ENCODE measurements at places on chromosomes 5 and 9.

DNA sequence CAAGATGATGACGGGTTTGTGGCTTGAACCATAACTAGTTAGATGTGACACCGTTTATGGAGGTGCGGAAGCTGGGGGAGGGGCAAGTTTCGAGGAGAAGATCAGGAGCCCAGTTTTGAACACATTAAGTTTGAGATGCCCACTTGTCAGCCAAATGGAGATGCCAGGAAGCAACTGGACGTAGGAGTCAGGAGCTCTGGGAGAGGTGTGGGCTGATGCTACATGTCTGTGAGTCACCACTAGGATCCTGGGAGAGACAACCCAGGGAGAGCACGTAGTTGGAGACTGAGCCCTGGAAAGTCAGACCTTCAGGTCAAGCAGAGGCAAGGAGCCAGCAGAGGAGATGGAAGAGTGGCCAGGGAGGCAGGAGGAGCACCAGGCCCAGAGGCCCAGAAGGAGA lies 48.8 kb upstream of the SLC25A51 start:
- peak; percentile 57 for DNase-seq

DNA sequence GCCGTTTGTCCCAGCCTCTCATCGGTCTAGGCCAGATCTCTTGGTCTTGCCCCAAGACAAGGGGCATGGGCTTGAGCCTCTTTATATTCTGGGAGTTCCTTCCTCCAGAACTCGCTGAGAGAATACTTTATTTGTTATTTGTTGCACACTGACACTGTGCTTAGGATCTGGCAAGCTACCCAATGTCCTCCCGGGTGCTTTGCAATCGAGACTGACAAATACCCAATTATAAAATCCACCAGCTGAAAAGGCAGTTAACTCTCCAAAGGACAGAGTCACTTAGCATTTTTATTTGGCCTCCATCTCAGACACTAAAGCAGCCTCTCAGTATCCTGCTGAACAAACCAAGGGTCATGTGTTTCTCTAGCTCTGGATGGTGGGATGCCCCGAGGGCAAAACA lies 500.2 kb upstream of the DAP start:
- no peak for DNase-seq

DNA sequence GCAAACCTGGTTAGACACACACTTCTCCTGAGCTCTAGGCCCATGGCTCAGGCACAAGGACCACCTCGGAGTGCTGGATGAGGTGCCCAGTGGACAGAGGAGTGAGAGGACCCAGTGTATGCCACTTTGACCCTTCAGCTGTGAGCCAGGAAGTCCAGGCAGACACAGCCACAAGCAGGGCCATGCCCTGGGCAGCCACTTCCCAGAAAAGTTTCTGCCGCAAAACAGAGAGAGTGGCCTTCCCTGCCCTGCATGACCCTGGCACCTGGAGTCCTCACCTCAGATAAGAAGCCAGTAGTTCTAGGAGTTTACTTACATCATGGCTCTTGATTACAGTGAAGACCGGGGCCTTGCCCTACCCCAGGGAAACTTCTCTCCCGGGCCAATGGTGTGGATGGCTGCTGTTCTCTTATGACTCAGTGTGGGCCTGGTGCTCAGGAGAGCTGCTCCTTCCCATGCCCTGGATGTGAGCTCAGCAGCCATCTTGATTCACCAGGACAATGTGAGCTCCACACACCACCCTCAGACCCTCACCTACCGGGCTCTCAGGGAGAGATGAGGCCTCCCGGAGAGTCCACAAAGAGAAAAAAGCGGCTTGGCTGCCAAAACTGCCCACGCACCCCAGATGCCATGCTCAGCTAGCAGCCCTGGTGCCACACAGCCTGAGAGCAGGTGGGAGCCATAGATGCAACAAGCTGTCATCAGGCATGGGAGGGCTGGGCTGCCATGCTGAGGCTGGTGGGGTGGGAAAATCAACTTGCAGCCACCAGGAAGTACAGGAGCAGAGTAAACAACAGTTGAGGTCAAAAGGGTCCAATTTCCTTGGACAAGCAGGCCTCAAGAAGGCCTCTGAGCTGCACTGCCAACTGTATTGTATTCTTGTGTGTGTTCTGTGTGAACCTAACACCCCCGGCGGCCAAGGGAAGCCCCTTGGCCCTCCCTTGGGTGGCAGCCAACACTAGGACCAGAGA lies 11.7 kb upstream of the IRF1 start:
- DNase-seq: no peak

GRCh38 chr9:114687034-114687433 lies 5.0 kb upstream of the TEX48 start:
- DNase-seq: peak; percentile 41

DNA sequence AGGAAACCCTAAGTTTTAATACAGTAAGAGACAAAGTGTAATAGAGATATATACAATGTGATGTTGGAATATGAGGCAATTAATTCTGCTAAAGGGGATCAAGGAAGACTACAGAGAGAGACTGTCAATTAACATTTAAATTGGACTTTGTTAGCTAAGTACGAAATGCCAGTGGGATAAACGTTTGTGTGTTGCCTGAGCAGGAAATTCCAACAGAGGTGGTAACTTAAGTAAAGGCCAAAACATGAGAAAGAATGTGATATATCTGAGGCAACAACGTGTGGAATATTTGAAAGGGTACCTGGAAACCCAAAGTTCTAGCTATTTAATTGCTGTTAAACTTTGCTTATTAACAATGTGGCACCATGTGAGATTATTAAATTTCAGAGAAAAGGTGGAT lies 1666.9 kb upstream of the WWC1 start:
- DNase-seq: peak; percentile 25

GRCh38 chr5:172757394-172758010 lies 13.5 kb downstream of the DUSP1 start:
- DNase-seq: no peak

DNA sequence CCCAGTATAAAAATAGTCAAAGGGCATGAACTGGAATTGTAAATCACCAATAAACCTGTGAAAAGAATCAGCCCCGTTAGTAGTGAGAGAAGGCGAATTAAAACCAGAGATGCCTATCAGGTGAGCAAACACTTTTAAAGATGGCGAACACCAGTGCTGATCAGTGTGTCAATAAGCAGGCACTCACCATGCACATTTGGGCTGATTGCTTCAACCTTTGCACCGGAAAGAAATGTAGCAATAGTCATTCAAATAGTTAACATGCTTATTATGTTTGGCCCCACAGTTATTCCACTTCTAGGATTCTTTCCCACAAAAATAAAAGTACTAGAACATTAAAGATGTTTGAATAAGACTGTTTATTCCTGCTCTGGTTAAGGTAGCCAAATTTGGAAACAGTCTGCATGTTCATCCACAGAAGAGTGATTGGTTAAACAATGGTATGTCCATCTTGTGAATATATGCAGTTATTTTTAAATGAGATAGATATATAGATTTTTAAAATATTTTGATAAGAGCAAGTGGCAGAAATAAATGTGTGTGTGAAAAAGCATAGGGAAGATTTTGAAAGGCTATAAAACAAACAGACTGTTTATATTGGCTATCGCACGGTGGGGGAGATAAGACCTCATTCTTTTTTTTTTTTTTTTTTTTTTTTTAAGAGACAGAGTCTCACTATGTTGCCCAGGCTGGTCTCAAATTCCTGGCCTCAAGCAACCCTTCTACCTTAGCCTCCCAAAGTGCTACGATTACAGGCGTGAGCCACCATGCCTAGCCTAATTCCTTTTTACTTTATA lies 112.2 kb downstream of the PIP5K1B start:
- DNase-seq: no peak

- DNase-seq: no peak
Measured at GRCh38 chr9:14313951-14314423, at the start of gene NFIB. TSS of gene NFIB (minus strand) at chr9:14314141. CDS start at chr9:14313511, 630 bp downstream.

- peak; percentile 17 for DNase-seq
Measured at GRCh38 chr9:105930011-105930627, 235.8 kb downstream of the TMEM38B start.

DNA sequence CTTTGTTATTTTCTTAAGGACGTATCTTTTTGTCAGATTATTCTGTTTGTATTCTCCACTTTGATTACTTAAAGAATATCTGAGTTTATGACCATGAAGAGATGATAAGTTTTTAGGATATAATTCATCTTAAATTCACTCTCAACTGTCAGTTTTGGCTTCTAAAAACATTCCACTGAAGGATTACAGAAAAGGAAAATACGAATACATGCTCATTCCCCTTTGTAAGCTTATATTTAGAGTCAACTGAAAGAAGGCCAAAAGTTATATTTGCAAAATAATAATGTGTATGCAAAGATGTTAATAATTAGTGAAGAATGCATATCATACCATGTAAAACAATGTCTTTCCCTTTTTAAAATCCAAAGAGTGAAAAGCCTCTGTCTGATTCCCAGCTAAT lies 52.5 kb downstream of the ZNF474 start:
- DNase-seq: peak; percentile 13

DNA sequence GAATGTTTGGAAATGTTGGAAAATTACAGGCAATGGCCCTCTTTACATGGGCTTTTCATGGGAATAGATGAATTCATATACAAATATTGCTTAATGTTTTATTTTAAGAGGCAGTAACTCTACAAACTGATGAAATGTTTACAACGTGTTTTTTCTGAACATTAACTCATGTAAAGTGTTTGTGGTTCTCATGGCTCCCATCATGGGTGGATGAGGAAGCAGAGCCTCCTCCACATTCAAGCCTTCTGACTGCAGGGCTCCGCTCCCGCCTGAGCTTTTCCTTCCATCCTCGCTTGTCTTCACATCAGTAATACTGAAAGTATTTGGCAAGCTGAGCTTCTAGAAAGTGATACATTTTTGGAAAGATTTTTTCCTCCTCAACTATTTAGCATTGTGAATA lies 204.2 kb downstream of the ARHGAP26 start:
- DNase-seq: peak; percentile 39

- DNase-seq: peak; percentile 68
Measured at GRCh38 chr5:132238169-132238744, 10.6 kb upstream of the P4HA2 start.

- DNase-seq: no peak
Measured at GRCh38 chr9:76729980-76730737, 34.1 kb upstream of the PCA3 start.

GRCh38 chr9:125889112-125889475 lies 141.9 kb downstream of the PBX3 start:
- DNase-seq: no peak

All from fibroblast of skin of abdomen (primary cell).